ENCODE measurements at places on chromosomes 6 and 20.

- DNase-seq: no peak
These were observed 128.0 kb downstream of the CDH4 start for GRCh38 chr20:61379898-61380544.

DNA sequence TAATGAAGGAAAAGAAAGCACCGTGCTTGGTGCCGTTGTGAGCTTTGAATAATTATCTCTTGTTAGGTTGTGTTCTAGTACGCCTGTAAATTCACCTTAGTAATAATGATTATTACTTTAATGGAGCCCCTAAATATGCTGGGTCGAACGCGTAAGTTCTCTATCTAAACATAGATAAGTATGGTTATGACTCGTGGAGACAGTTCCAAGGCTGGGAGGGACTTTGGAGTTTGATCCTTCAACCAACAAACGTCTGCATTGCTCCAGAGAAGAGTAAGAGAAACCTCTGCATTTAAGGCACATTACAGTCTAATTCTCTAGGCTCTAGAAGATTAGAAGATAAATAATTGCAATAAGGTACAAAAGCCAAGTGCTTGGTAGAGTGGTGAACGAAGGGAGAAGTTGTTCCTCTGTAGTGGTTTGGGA is 514 bp downstream of the ACOT13 start:
- peak; percentile 54 for DNase-seq

DNA sequence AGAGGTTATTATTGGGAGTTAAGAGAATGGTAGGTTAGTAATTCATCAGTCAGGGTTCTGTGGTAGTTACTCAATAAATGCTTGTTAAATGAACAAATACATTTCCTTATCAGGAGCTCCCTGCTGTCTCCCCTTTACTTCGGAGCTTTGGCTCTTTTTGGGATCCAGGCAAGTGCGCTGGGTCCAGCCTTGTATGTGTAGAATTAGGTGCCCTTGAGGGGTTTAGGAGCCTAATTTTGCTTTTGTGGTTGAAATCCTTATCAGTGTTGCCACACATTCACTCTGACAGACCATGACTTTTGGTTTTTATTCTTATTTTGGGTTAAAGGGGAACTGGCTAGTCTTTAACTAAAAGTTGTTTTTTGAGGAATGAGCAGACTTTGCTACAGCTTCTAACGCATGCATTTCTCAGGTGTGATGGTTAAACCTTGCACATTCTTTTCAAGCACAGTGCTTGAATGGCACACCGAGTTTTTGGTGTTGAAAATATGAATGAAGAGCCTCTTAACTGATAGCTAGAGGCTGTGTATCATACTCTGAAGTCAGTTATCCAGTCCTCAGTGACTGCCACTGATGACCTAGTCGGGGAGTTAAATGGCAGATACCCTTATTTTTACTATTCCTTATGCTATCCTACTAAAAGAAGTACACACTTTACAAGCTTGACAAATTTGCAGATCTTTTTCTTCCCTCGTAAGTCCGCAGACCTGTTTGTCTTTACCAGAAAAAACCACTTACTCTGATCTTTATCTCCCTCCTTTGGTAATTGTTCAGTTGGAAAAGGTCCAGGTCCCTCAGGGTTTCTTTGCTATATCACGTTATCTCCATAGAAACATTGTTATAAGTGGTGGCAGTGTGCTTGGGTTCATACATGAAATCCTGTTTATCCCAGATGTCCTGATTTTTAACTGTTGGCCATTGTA is 50.7 kb upstream of the PLCG1 start:
- DNase-seq: no peak

- DNase-seq: no peak
These were observed 836.0 kb downstream of the MAFB start for GRCh38 chr20:39853050-39853449.

GRCh38 chr6:65776332-65776731 is 69.3 kb upstream of the EYS start:
- no peak for DNase-seq

DNA sequence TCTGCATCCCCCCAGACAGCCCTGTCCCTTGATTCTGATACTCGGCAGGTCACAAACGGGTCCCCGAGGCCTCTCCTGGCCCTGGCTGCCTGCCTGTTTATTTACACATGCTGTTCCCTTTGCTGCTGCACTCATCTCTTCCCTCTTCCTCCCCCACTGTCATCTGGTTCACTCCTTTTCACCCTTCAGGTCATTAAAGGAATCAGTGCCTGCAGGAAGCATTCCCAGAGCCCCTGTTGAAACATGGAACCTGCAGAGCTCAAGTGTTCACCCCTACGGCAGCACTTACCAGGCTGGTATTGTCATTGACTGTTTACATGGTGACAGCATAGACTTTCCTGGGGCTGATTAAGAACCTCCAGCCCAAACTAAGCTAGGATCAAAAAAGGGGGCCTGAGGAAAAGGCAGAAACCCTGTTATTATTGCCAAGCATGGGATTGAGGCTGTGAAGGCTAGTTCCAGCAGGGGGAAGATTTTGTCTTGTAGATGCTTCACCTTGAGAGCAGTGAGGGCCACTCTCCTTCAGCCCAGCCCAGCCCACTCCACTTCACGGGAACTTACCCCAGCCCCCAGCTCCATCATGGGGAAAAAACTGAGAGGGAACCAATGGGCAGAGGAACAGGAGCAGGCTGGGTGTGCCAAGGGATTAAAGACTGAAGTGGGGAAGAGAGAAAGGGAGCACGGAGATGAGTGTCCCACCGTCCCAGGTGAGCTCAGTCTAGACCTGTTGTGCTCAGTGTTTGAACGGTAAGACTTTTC is 73.2 kb downstream of the JPH2 start:
- peak; percentile 65 for DNase-seq

GRCh38 chr6:113385020-113385431 is 472.1 kb upstream of the MARCKS start:
- no peak for DNase-seq

GRCh38 chr6:120378582-120379220 is 955.6 kb downstream of the TBC1D32 start:
- DNase-seq: peak; percentile 3

DNA sequence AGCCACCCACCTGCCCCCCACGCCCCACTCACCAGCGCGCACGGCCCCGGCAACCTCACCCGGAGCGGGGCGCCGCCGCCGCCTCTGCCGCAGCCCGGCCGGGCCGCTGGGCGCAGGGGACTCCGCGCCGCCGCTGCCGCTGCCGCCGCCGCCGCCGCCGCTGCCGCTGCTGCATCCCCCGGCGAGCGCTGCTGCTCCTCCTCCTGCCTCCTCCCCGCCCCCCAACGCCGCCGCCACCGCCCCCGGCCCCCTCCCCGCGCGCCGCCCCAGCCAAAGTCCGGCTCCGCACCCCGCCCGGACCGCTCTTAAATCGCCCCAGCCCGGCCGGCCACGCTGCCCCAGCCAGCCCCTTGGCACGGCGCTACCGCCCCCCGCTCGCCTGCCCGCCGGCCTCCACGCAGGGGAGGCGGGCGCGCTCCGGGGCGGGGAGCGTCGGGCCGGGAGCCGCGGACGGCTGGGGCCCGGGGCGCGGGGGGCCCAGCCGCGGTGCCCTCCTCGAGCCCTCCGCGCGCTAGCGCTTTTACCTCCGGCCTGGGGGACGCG is at the start of gene SULF2:
SULF2 (minus strand) TSS at position 171 of the 543 bp plus-strand sequence. CDS start 28,118 bp downstream, outside the sequence.
- no peak for DNase-seq

DNA sequence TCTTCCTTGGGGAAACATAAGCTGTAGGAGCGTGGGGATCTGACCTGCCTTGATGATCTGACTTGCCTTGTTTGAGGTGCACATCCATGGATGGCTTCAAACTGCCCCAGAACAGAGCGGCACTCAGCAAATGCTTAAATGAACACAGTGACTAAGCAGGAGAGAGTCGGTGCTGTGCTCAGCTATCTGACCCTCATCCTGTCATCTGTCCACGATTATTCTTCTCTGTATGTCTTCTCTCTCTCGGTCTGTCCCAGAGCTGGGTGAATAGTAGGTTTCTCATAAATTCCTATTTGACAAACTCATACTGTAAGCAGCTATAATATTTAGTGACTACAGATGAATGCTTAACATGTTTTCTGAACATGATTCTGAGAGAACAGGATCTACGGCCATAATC is 37.3 kb downstream of the TRAM2 start:
- no peak for DNase-seq

GRCh38 chr6:25628471-25629197 is 23.4 kb upstream of the SCGN start:
- no peak for DNase-seq

DNA sequence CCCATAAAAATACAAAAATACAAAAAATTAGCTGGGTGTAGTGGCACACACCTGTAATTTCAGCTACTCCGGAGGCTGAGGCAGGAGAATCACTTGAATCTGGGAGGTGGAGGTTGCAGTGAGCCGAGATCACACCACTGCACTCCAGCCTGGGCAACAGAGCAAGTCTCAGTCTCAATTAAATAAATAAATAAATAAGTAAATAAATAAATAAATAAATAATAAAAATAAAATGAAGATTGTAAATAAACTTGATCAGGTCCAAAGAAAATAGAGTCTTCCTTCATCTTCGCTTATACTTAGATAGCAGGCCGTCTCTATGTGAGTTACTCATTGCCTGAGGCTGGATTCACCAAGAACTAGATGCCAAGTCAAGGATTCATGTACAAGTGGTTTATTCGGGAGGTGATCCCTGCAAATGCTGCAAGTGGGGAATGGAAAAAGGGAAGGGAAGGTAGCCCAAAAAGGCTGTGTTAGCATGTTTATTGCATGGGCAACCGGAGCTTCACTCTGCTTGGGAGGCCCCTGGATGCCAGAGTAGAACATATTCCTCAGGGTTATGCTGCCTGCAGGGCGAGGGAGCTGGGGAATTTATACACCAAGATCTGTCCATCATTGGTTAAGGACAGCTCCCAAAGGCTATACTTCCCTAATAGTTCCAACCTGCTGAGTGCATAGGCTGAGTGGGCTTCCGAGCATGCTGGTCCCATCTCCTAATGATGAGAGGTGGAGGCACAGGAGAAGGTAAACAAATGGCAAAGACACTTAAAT is 16.3 kb downstream of the PRND start:
- no peak for DNase-seq

GRCh38 chr6:142686507-142686887 is 258.5 kb downstream of the HIVEP2 start:
- no peak for DNase-seq

DNA sequence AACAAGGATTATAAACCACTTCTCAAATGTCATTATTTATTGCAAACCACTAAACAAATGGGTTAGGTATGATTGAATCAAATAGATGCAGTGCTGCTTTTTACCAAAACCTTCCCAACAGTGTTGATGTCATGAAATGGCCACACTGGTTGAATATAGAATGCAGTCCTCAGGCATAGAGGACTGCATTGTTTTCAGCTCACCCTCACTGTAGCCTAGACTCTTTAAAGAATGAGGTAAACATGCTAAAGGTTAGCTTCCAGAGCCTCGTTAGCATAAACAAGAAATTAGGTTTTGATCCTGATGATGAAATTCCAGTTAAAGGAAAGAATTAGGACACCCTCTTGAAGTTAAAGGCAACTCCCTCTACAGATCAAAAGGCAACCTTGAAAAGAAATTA is 224.3 kb downstream of the ALDH8A1 start:
- no peak for DNase-seq

DNA sequence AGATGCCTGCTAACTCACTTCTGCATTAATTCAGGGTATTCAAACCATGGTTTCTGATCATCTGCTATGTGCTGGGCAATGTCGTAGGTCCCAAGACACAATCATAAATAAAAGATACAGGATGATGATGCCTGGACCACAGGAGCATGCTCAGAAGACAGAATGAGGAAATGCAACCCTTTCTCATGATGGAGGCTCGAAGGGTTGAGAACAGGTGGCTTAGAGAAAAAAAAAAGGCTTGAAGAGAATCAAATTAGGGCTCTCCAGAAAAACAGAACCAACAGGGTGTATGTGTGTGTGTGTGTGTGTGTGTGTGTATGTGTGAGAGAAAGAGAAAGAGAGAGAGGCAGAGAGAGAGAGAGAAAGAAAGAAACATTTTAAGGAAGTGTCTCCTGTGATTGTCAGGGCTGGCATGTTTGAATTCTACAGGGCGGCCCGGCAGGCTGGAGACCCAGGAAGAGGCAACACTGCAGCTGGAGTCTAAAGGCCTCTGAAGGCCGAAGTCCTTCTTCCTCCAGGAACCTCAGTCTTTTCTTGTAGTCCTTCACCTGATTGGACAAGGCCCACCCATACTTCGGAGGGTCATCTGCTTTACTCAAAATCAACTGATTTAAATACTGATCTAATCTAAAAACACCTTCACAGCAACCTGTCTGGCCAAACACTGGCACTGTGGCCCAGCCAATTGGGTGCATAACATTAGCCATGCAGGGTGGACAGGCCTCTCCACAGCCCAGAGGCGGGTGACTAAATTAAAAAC is 143.8 kb downstream of the ERMARD start:
- no peak for DNase-seq

DNA sequence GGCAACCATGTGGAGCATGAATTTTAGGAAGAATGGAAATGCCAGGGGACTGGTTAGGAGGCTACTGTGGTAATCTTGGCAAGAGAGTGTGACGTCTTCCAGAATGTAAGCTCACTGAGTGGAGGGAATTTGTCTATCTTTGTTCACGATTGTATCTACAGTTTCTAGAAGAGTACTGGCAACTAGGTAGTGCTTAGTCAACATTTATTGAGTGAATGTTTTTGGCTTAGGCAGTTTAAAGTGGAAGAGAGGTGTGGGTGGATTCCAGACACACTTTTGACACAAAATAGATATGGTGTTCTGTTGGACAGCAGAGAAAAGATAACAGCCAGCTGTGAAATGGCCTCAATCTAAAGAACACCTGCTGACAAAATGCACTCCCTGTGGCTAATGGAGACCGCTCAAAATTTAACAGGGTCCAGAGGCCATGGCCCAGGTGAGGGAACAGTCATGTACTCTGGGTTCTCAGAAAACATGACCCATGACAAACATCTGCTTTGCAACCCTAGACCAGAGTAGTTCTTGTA is 139.3 kb downstream of the GPX5 start:
- no peak for DNase-seq

DNA sequence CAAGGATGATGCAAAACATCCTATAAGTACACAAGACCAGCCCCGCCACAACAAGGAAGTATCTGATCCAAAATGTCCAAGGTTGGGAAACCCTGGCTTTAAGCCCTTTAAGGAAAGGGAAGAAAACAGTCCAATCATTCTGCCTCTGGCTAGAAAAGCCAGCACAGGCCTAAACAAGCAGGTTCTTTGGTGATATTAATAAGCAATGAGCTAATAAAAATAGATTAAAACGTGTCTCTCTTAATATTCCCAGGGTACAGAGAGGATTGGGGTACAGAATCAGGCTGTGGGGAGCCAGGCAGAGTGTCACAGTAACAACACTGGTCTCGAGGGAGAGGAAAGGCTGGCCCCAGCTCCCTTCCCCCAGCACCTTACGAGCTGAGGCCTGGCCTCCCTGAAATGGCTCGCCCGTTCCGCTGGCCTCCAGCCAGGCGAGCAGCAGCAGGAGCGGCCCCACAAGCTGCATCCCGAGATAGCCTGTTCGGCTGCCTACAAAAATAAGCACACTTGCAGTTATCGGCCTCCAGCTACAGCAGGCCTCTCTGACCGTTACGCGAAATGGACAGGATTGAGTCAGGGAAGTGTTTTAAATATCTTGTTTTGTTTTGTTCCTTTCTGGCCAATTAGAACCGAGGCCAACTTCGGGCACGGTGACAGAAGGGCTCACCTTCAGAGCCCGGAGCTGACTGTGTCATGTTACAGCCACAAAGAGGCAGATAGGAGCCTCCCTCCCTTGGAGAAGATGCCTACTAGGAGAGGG is 4.0 kb upstream of the ZMYND8 start:
- peak; percentile 80 for DNase-seq

GRCh38 chr6:63816982-63817436 is 181.4 kb downstream of the PHF3 start:
- no peak for DNase-seq
